ENCODE measurements at places on chromosomes 4 and X.

- peak; percentile 25 for DNase-seq
Observed at GRCh38 chr4:87838205-87838604, 5.4 kb downstream of the MEPE start.

DNA sequence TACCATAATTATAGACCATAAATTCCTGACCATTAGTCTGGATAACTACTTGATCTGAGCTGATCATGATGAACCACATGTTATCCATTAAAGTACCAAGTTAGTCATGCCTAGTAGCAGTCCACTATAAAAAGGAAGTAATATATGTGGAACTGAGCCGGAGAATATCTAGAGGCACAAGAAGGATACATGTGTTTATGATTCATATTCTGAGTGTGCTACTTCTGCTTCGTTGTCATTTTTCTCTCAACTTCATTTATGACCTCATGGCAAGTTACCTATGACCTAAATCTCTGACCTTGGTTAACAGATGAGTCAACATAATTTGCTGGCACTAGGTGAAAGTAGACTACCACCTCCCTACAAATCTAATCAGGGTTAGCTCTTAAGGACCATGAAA is 56.5 kb upstream of the ANKRD17 start:
- peak; percentile 57 for DNase-seq

- DNase-seq: peak; percentile 63
Observed at GRCh38 chr4:70712150-70712549, 9.6 kb upstream of the RUFY3 start.

- DNase-seq: no peak
Observed at GRCh38 chr4:94728056-94728766, 29.5 kb upstream of the BMPR1B start.

- DNase-seq: no peak
Observed at GRCh38 chrX:358651-359143, 28.0 kb downstream of the PPP2R3B start.

DNA sequence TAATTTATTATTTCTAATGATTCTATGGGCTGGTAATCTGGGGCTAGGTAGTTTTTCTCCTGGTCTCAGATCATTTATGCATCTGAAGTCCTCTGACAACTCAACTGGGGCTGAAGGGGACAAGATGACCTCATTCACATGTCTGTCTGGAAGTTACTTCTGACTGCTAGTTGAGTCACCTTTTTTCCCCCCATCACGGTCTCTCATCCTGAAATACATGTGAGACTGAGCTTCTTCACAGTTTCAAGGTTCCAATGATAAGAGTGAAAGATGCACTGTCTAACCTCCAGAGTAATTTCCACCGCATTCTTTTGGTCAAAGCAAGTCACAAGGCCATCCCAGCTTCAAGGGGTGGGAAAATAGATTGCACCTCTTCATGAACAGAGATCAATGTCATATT is 356.7 kb upstream of the RPS6KA3 start:
- DNase-seq: no peak

DNA sequence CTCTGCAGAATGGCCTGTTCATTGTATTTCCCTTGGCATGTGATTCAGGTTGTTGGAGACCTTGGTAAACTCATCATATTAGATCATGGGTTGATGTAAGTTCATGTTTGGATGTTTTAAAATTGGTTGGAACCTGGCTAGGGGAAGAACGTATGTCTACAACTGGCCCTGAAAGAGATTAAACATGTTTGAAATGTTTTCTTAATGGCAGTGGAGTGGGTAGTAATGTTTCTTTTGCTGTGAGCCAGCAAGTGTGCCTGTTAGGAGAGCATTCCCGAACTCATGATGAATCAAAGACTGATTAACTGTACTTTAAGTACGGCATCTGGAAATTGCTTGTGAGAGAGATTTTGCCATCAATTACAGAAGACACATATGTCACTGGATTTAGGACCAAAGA is 44.5 kb upstream of the SLC4A4 start:
- DNase-seq: peak; percentile 21

DNA sequence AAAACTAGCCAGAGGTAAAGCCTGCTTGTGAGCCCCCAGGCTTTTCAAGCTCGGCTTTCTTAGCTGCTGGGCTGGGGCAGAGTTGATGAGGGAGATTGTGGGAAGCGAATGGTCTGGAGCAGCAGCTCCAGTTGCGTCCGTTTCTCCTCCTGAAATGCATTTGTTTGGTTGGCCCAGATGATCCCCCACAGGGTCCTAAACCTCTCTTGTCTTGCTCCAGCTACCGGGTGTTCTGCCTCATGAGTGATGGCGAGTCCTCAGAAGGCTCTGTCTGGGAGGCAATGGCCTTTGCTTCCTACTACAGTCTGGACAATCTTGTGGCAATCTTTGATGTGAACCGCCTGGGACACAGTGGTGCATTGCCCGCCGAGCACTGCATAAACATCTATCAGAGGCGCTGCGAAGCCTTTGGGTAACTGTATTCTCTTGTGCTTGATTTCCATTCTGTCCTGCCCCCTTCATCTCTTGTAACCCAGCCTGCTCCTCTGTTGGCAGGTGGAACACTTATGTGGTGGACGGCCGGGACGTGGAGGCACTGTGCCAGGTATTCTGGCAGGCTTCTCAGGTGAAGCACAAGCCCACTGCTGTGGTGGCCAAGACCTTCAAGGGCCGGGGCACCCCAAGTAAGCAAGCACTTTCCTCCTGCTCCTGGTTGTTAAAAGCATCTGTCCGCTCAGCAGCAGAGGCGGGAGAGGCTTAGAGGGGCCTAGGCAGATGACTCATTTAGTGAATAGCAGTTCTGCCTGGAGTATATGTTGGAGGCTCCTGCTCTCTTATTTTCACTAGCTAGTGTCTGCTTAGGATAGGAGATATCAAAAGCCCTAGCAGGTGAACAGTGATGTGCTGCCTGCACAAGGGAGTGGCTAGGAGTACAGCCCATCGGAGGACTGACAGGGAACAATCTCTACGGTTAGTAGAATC is 15.3 kb downstream of the TKTL1 start:
- peak; percentile 26 for DNase-seq

DNA sequence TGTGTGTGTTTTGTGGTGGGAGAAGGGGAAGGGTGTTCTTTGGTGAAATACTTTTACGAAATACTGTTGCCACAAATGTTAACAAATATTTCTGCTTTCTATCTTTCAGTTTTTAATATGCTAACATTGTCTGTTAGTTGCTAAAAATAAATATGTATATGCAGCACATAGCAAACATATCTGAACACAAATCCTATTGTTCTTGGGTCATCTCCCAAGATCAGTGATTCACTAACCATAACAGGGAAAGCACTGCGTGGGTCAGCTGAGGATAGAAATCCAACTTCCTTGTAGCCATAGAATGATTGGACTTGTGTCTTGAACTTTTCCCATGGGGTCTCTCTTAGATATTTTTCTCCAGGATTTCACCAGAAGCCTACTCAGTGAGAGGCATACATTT is 250.3 kb upstream of the FAM47A start:
- DNase-seq: peak; percentile 29

GRCh38 chr4:83503974-83504373 is 19.1 kb upstream of the ABRAXAS1 start:
- DNase-seq: no peak

- DNase-seq: no peak
Observed at GRCh38 chrX:42955349-42955748, 177.4 kb upstream of the PPP1R2C start.

GRCh38 chrX:107718156-107718621 is 57.4 kb downstream of the TSC22D3 start:
- DNase-seq: peak; percentile 84

- no peak for DNase-seq
Observed at GRCh38 chr4:62144431-62144830, 944.3 kb downstream of the ADGRL3 start.

DNA sequence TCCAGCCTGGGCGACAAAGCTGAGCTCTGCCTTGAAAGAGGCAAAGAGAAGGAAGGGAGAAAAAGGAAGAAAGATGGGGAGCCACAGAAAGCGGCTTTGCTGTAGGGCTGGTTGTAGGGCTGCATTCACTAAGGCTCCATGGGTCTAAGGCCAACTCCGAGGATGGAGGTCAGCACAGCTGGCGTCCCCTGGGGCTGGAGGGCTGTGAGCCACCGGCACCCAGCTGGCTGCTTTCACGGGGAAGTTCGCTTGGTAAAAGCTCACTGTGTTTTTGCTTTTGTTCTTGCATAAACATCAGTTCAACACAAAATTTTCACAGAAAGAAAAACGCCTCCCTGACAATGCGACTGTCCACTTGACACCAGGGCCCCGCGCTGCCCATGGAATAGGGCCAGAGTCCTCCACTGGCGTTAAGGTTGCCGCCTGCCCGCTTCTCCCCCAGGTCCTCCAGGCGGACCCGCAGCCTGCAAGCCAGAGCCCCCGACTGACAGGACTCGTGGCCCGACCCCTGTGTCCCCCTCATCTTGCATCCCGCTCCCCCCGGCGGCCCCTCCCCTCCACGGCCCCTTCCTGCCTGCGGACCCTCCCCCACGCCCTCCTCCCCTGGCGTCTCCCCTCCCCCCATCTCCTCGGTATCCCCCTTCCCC is 1.1 kb downstream of the RNF212 start:
- DNase-seq: no peak

DNA sequence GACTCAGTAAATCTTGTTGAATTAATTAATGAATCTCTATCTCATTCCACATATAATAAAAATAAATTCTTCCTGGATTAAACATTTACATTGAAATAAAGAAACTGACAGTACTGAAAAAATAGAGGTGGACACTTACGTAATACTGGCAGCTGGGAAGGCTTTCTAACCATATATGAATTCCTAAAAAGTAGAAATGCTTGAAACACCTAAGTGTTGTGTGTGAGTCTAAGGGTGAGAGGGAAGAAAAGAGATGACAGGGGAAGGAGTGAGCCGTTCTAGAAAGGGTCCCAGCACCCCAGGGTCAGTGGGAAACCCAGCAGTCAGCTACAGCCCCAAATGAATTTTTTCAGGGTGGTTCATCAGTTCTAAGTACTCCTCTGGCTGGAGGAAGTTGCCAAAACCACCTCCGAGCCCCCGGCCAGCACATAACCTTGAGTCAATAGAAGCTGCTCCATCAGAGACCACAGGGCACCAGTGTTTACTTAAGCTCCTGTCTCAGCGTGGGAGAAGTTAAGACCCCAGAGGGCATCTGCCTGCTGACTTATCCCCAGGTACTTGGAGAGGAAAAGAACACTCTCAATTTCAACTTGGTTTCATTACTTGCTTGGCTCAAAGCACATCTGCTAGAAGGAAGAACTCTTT is 18.3 kb downstream of the GAB3 start:
- DNase-seq: peak; percentile 79

DNA sequence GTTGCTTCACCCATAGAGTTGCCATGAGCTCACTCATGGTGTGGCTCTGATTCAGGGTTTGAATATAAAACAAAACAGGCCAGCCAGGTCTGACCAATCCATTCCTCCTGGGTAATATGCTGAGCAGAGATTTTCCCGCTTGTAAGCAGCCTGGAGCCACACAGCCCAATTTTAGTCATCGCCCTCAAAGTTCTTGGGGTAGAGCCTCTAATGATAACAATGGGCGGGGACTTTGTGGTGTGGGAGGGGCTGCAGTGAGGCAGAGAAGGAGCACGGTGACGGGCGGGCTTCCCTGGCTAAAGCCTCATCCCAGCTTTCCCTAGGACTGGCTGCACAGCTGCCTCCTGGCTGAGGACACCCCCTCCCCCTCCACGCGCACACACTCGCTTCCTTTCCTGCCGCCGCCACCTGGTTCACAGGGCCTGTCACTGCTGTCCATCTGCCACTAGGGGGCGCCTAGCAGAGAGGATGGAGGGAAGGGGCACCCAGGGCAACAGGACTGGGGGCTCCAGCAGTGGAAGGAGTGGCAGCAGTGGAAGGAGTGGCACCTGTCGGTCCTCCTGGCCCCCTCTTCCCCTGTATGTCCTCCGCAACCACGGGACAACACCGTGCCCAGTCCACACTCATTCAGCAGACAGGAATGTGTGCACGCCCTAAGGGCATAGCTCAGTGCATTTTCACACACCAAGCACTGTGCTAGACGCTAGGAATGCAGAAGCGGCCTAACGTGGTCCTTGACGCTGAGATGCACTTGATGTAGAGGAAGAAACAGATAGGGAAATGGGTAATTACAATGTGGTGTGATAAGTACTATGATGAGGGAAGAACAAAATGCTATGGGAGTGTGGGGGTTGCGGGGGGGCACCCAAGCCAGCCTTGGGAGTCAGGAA is 26.8 kb downstream of the PRPS1 start:
- DNase-seq: peak; percentile 88

- DNase-seq: no peak
Observed at GRCh38 chr4:189050643-189051042, 890.0 kb upstream of the FRG1 start.

GRCh38 chrX:43106009-43106408 is 328.0 kb upstream of the PPP1R2C start:
- no peak for DNase-seq

GRCh38 chr4:14916554-14917297 is 85.6 kb upstream of the CPEB2 start:
- DNase-seq: peak; percentile 52

DNA sequence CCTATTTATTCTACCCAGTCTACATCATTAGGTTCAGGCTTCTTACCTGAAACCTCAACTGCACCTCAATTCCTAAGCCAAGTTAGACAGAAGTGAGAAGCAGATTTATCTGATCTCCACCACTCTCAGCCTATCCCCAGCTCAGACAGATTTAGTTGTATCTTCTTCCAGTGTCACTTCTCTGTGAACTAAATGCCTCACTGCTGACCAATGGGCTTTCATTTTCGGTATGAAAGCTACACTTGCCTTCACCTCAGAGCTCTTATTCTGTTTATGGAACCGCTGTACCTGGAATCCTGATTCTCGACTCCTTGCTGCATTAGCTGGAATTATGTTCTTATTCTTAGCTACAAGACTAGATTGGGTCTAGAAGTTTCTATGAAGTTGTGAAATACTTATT is 833.2 kb downstream of the CCSER1 start:
- DNase-seq: no peak

DNA sequence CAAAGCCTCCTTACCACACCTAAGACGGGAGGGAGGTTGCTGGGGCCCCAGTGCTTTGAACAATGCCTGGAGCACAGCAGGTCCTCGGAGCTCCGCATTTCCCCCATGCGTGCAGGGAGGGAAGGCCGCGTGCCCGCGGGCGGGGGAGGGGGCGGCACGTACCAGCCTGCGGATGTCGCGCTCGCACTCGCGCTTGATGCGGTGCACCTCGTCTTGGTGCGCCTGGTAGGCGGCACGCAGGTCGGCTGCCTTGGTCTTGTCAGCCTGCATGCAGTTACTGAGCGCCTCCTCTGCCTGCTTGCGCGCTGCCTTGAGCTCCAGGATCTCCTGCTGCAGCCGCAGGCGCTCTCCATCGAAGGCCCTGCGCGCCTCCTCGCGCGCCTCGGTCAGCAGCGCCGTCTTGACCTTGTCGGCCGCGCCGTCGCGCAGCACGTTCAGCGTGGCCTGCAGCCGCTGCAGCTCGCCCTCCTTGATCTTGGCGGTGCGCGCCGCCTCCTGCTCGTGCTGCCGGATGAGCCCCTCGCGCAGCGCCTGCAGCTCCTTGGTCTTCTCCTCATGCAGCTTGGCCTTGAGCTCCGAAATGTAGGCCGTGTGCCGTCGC is 87.2 kb upstream of the C4orf50 start:
- DNase-seq: no peak
